ENCODE measurements at places on chromosomes 7 and 10. TPM values are rescaled to one million over a fixed set of nuclear protein-coding genes. Genes with fewer than 3 reads are reported as not detected.
A peak's percentile ranks its signal among the peaks of the same experiment; 100 is the strongest.

- no peak for DNase-seq
These were observed 24.1 kb downstream of the VIPR2 start for GRCh38 chr7:159120540-159120919.

DNA sequence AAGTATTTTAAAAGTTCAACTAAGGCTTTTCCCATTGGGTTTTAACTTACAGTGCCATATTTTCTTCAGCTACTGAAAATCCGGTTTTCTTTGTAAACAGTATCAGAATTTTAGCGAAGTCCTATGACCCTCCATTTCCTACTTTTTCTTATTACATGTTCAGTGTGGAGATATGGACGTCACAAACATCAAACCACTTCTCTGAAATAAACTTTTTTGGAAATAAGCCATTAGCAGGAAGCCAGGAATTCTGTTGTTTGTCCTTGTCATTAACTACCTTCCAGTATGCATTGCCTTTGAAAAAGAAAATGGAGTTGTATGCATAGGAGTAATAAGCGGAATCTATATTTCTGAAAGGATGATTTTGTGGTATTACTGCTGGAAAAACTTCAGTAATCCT lies 9.1 kb downstream of the MMP21 start:
- no peak for DNase-seq

DNA sequence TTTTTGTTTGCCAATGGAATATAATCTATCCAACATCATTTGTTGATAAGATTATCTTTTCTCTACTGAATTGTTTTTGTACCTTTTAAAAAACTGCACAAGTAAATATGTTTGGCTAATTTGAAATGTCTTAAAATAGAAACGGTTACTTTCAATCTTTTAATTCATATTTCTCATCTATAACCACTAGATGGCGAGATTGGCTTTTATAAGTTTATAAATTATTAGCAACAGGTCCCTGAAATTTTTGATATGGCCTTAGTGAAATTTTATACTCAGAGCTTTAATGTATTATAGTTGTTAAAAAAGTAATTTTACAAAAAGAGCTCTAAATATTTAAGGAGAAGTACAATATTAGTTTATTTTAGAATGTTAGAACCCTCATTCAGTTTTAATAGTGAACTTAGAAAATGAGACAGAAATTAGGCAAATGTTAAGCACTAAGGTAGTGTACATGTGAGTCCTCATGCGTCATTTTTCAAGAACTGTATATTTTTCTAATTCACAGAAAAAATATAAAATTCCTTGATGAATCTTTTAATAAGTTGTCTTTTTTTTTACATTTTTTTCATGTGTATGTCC lies 592.5 kb downstream of the ARL4A start:
- no peak for DNase-seq

DNA sequence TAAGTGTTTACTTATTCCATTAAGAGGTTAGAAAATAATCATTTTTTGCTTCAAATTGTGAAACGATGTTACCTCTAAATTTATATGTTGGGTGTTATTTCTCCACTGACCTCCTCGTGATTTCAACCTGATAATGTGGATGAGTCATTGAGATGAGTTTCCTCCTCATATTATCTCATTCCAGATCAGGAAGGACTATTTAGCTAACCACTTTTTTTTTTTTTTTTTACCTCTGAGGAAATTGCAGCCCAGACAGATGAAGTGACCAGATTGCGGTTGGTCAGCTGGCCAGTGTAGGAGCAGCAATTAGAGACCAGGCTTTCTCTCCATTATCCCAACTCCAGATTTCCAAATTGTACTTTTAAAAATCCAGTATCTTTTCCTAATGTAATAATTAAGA lies 248.7 kb downstream of the FZD1 start:
- DNase-seq: no peak

- no peak for DNase-seq
These were observed 610.1 kb upstream of the ANKRD30A start for GRCh38 chr10:36515319-36515718.

- DNase-seq: no peak
These were observed 72.9 kb downstream of the FAS start for GRCh38 chr10:89063465-89063864.

DNA sequence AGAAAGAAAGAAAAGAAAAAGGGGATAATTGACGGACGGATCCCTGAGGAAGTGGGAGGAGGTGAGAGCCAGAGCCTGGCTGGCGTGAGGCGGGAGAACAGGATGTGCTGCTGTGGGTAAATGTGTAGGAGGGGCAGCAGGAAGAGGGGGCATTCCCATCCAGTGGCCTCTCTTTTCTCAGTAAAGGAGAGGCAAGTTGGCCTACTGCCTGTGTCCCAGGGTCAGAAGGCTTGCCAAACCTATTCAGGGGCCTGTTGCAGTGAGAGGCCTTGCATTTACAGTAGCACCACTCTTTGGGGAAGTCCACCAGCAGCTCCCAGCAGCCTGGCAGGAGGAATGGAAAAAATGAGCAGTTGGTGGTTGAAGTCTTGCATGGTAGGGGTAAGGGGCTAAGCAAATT lies 26.6 kb upstream of the ASCC1 start:
- no peak for DNase-seq

GRCh38 chr10:1050554-1050953 lies 1.6 kb upstream of the IDI1 start:
- DNase-seq: no peak

DNA sequence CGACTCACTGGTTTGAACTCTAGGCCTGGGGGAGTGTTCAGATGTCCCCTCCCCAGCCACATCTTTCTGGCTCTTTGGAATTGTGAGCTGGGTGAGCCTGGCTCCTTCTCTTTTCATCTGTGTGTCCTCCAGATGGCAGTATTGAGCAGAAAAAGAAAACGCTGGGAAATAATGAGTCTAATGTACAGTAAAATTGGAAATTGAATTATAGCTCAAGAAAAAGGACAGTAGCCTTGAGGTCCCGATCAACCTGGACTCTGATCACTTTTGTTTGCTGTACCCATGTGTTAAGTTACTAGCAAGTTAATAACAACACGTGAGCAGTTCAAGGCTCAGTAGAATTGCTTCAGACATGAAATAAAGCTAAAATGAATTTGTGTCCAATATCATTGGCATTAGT lies 77.9 kb downstream of the SNX10 start:
- no peak for DNase-seq

DNA sequence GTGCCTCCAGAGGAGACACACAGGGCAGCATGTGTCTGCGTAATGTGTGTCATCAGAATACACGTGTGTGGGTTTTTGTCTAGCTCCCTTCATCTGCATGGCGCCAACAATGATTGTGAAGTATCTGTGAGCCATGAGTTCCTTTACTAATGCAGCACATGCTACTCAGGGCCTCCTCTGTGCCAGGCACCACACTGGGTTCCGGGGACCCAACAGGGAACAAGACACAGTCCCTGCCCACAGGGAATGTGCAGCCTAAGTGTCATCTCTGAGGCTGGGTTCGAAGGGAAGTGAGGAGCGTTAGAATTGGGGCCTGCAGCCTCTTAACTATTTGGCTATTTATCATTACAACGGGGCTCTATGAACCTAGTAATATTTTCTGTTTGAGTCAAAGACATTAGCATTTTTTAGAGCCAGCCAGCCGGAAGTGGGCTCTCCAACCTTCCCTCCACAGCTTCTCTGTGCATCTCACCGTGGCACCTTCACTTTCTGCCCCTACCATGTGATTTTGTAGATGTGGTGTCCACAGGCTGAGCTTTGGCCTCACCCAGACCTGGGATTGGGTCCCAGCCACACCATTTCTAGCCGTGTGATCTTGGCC lies 43.9 kb upstream of the SRGN start:
- no peak for DNase-seq

DNA sequence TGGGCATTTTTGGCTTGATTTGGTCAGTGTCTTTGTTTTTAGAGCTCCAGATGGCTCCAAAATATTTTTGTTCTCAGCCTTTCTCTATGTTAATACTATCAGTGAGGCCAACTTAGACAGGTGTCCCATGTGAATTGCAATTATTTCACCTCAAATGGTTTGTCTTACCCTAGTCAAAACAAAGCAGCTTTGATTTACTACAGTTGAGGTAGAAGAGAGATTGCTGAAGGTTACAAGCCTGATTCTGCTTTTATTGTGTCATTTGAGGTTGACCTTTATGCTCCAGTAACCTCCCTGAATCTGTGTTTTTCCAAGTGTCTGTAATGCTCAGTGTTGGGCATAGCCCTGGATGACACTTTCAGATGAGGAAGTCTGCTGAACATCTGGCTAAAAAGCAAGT lies 882.9 kb downstream of the NRG3 start:
- DNase-seq: no peak

DNA sequence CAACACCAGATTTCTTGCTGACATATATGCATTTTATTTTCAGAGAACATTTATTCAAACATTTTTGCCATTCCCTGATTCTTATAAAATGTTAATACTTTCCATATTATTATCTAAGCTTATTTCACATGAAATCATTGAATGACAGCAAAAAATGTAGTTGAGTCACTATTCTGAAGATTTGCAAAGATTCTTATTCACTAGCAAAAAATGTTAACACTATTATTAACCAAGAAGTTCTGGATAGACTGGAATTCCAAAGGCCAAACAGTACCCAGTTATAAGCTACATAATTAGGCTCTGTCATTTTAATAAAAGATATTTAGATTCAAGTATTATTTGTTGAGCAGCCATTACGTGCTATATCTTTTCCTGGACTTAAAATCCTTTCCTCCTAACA lies 4.3 kb downstream of the GSTO2 start:
- DNase-seq: no peak

GRCh38 chr7:136309407-136309806 lies 332.2 kb upstream of the MTPN start:
- no peak for DNase-seq

DNA sequence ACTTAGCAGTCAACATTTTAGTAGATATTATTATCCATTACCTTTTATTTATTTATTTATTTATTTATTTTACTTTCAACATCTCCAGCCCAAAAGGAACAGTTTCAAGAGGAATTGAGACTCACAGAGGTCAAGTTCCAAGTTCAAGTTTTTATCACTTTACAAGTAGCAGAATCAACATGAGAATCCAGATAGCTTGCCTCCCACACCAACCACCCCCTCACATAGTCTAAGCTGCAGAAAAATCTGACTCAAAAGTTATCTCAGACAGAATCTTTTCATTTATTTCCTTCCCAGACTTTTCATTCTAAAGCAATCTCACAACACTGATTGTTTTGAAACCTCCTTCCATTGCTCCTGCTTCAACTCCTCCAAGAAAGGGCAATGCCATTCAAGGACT lies 129.6 kb downstream of the GRM3 start:
- DNase-seq: no peak

- DNase-seq: no peak
These were observed 55.7 kb downstream of the CUBN start for GRCh38 chr10:17073725-17074540.

GRCh38 chr10:244227-244626 lies 109.0 kb downstream of the ZMYND11 start:
- no peak for DNase-seq

GRCh38 chr7:142626420-142627035 lies 122.7 kb upstream of the PRSS1 start:
- DNase-seq: peak; percentile 52

- DNase-seq: no peak
These were observed 346.9 kb downstream of the TYW1 start for GRCh38 chr7:67343572-67343971.

DNA sequence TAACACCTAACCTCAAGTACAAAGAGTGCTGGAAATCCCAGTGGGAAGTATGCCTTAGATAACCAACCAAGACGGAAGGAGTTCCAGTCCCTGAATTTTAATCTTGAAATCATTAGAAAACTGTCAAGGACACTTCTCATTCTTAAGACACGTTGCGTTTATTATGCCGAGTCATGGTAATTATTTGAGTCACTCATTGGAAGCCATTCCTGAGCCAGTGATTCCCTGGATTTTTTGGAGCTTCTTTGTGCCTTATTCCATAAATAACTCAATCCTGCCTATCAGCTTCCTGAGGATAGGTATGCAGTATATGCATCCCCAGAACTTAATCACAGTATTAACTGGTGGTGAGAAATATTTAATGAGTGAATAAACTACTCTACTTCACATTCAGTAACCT lies 77.4 kb downstream of the PPP1R17 start:
- DNase-seq: no peak

GRCh38 chr10:22795546-22795945 lies 81.2 kb upstream of the PIP4K2A start:
- DNase-seq: no peak

DNA sequence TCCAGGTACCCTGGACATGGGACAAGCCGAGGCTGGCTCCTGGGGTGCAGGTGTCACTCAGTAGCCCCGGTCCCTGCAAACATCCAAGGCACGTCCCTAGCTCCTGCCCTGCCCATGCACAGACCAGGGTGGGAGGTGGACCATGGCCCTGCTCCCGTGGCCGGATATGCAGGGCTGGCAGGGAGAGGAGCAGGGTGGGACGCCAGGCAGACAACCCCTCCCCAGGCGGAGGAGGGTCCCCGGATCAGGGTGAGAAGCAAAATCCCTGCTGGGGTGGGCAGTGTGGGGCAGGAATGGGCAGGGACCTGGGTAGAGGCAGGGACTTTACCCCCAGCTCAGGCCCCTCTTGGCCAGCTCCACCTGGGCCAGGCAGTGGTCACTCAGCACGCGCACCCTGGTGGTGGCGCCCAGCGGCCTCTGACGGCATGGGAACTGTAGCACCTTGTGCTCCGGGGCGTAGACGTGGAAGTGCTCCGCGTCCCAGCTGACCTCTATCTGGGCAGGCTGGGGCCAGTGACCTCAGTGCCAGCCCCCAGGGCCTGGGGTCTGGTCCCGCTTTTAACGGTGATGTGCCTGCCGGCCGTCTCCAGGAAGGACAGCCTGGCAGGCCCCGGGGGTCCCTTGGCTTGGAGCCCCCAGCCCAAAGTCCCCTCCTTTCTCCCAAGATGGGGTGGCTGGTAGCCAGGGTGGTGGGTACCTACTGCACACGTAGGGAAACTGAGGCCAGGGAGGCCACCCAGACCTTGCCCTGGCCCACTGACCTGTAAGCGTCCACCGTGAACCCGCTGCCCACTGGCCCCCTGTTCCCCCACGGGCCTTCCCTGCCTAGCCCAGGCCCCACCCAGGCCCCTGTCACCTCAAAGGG lies 1.2 kb downstream of the GRIFIN start:
- DNase-seq: no peak

DNA sequence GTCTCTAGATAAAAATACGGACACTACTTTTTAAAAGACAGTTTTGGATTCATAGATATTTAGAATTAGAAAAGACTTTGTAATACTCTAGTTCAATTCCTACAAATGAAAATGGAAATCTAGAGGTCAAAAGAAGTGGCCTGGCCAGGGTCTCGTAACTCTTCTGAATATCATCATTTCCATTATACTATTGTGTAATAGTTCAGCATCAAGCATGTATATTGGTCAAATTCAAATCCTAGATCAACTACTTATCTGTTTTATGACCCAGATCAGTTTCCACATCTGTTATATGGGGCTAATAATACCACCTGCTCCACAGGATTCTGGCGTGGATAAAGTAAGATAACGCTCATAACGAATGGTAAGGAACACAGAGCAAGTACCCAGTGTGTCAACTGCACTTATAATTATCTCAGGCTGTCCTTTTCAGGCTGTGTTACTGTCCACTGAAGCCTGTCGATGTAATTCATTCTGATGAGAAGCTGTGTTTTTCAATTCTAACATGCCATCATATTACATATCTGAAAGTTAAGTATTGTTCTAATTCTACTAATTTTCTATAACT lies 54.3 kb downstream of the ARHGAP21 start:
- DNase-seq: no peak

The NPTX2 gene
- 11.3 TPM for total RNA-seq

The FAM25A gene
- not detected for total RNA-seq

The LIPK gene
- not detected for total RNA-seq

The GHRHR gene
- not detected for total RNA-seq

The SYCE1 gene
- total RNA-seq: 10.2 TPM

The TMEM184A gene
- total RNA-seq: 0.32 TPM

The CUEDC2 gene
- total RNA-seq: 43.2 TPM

The NAT16 gene
- total RNA-seq: not detected

The ATOH7 gene
- total RNA-seq: not detected

The EBLN1 gene
- total RNA-seq: not detected

The XRCC2 gene
- 0.32 TPM for total RNA-seq

All from omental fat pad (tissue), 4 donors.